ENCODE measurements at places on chromosomes 11 and 22. TPM values are rescaled to one million over a fixed set of nuclear protein-coding genes. Genes with fewer than 3 reads are reported as not detected.

GRCh38 chr11:88337181-88337986 is at the start of gene CTSC:
TSS of gene CTSC (minus strand) at chr11:88337736. CDS start at chr11:88337672, 64 bp downstream.
- DNase-seq = peak; percentile 73

The KCNC1 gene
- polyA plus RNA-seq = 0.01 TPM

The PAMR1 gene
- not detected for polyA plus RNA-seq

DNA sequence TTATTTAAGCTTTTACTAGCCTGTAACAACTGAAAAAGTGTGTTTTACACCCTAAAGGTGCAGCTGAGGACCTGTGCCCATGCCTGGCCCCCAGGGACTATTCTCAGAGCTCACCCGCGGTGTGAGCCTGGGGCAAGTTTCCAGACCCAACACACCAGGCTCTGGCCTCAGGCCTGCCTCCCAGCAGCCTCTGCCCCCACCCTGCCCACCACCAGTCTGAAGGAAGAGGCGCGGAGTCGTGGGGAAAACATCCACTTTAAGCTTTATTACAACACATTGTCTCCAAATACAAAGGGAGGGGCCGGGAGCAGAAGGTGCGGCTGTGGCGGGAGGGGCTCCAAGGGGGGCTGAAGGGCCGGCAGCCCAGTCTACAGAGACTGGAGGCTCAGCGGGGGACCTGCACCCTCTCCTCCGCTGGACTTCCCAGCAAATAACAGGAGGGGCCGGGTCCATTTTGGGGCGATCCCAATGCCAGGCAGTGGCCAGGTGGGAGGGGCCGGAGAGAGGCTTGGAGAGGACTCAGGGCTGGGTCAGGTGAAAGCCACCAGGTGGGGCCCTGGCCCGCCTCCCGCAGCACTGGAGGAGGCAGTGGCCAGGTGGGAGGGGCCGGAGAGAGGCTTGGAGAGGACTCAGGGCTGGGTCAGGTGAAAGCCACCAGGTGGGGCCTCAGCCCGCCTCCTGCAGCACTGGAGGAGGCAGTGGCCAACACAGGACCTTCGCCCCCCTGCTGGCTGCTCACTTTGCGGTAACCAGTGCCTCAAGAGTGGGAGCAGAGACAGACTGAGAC is 18.1 kb downstream of the DUSP8 start:
- no peak for DNase-seq

GRCh38 chr22:34105461-34106062 is 185.3 kb upstream of the LARGE1 start:
- peak; percentile 31 for DNase-seq

DNA sequence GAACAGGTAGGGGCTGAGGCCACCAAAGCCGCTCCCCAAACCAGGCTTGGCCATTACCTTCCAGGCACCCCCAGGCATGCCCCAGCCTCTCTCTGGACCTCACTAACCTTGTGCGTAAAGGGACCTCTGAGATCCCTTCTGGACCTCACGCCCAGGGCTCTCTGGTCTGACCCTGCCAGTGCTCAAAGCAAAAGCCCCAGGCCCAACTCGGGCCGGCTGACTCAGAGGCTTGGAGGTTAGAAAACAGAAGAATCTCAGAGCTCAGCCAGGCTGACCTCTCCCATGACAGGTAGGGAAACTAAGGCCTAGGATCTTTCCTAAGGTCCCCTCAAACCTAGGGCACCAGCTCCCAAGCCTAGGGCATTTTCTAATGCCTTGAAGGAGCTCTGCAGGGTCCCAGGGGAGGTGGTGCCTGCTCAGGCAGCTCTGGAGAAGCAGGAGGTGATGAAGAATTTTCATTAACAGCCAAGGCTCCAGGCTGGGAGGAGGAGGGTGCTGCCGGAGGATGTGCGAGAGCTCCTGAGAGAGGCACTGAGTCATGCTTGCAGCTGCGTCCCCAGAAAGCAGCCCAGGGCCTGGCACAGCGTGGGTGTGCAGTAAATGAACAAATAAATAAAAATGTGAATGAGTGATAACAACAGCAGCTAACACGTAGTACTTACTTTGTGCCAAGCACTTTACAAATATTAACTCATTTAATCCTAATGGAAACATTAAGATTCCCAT is 25.6 kb downstream of the ARRB1 start:
- no peak for DNase-seq

The MUC5B gene
- polyA plus RNA-seq = 0.05 TPM

GRCh38 chr11:126722006-126722736 is 278.4 kb downstream of the KIRREL3 start:
- no peak for DNase-seq

The CBLIF gene
- not detected for polyA plus RNA-seq

GRCh38 chr22:36467042-36467810 is 14.2 kb downstream of the TXN2 start:
- DNase-seq = no peak

The TMPRSS4 gene
- polyA plus RNA-seq = 0.32 TPM

- DNase-seq = peak; percentile 36
Measured at GRCh38 chr11:120912504-120912903, 111.4 kb upstream of the TBCEL start.

The LRRC75B gene
- polyA plus RNA-seq = 48.8 TPM

DNA sequence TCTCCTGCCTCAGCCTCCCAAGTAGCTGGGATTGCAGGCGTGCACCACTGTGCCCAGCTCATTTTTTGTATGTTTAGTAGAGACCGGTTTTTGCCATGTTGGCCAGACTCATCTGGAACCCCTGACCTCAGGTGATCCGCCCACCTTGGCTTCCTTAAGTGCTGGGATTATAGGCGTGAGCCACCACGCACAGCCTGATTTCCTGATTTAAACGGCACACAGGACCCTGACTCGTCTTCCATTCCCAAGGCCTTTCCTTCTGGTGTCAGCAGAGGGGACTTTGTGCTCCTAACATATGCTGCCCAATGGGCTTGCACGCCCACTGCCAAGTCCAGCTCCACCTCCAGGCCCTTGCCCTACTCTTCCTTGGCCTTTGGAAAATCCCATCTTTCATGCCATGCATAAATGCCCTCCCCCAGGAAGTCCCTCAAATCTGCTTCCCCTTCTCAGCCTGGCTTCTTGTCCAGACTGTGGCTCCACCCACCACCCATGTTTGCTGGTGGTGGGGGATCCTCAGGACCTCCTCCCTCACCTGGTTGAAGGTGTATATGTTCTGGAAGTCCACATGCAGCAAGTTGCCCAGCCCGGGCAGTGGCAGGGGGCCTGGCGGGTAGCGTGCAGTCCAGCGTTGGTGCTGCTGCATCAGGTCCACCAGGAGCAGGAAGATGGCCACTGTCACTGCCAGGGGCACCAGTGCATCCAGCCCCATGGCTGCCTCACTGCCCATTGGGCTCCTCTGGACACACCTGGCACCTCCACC is 23.9 kb upstream of the CYP2D6 start:
- no peak for DNase-seq

GRCh38 chr11:88531831-88532230 is 194.3 kb upstream of the CTSC start:
- DNase-seq = no peak

- no peak for DNase-seq
Measured at GRCh38 chr11:86693518-86693917, 21.1 kb upstream of the ME3 start.

The MRGPRE gene
- not detected for polyA plus RNA-seq

The TNNT3 gene
- polyA plus RNA-seq = not detected

GRCh38 chr11:122241566-122241965 is 125.6 kb upstream of the BLID start:
- no peak for DNase-seq

DNA sequence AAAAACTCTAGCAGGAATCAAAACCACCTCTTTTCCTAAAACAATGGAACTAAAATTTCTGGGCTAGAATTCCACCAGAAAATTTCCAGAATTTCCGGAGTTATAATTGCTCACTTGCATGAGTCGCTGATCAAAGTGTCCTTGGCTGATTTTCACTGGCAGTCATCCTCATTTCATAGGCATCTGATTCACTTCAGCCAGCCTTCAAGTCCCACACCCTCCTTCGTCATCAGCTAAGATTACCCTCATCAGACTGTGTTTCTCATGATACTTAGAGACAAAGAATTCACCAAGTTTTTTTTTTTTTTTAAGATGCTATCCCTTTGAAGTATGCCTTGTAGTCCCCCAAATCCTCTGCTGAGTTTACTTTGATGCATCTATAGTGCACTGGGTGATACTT is 71.5 kb upstream of the RAB38 start:
- DNase-seq = no peak

DNA sequence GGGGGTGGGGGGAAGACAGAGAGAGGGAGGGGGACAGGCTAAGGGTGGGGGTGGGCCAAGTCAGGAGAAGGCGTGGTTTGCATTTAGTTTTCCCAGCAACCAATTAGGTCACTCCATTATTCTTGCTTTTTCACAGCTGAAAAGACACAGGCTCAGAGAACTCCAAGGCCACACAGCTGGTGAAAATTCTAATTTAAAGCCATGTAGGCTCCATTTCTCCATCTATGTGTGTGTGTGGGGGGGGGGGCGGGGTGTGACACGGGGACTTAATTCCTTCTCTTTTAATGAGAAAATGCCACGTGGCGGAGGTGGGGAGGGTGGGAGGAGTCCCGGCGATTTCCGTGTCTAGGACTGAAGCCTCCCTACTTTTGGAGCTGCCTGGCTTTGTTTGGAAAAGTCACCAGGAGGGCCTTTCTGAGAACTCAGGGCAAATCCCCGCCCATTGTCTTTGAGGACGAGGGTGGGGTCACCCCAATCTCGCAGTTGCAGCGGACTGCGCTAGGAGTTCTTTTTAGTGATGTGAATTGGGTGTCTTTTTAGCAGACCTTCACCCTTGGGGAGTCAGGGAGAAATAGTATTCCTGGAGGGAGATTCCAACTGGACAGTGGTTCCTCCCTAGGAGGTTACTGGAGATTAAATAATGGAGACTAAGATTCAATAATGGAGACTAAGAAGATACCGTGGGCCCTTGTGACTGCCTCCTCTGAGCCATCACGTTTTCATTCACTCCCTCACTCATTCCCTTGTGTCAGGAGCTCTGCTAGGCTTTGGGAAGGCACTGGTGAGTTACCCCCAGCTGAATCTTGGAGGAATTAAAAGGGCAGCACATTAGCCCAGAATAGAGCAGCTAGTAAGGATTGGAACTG is 36.4 kb upstream of the PTPRJ start:
- no peak for DNase-seq

DNA sequence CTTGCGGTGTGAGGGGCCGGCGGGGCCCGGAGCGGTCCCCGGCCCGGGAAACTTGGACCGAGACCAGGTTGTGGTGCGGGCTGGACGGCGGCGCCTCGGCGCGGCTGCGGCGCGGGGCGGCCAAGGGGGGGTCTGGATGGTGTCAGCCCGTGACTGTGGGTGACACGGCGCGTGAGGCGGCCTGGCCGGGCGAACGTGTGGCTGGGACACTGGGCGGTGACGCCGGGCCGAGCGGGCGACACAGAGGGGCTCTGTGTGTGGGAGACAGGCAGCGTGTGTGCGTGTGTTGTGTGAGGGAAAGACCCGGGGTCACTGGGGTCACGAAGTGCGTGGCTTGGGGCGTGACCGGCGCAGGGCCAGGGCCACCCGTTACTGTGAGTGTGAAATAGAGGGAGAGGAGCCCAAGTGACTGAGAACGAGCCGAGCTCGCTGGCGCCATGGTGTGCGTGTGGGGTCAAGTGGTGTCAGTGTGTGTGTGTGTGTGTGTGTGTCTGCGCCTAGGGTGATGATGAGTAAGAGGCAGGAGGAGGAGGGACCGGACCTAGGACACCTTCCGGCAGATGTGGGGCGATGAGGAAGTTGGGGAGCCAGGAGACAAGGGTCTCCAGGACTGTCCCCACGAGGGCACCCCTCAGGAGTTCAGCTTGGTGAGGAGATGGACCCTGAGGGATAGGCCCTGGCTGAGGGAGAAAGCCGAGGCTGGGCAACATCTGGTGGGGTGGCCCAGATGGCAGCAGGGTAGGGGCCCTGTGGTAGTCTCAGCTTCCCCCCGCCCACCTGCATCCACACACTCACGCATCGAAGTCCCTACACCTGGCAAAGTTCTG is 817 bp downstream of the RELT start:
- peak; percentile 54 for DNase-seq

DNA sequence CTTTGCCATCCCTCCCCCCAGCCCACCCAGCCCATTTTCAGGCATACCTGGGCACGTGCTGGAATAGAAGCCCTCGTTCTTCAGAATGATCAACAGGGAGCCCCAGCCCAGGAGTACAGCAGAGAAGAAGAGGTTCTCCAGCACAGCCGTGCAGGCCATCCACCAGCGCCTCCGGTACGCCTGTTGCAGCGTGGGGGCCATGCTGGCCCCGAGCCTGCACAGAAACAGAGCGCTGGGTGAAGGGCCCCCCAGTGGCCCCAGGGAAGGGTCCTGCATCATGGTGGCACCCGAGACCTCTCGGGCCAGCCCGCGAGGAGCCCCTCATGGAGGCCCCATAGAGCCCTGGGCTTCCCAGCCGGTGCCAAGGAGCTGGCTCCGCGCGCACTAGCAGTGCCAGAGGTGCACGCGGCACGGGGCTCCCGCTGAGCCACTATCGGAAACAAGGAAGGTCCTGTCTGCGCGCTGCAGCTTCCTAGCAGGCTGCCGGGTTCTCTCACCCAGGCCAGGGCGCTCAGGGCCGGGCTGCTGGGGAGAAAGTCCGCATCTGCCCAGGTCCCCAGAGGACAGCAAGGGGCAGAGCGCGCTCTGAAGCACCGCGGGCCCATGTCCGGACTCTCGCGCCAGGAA is 1.5 kb downstream of the SLC43A1 start:
- no peak for DNase-seq

- peak; percentile 62 for DNase-seq
Measured at GRCh38 chr22:49979587-49980264, 19.2 kb downstream of the PIM3 start.

DNA sequence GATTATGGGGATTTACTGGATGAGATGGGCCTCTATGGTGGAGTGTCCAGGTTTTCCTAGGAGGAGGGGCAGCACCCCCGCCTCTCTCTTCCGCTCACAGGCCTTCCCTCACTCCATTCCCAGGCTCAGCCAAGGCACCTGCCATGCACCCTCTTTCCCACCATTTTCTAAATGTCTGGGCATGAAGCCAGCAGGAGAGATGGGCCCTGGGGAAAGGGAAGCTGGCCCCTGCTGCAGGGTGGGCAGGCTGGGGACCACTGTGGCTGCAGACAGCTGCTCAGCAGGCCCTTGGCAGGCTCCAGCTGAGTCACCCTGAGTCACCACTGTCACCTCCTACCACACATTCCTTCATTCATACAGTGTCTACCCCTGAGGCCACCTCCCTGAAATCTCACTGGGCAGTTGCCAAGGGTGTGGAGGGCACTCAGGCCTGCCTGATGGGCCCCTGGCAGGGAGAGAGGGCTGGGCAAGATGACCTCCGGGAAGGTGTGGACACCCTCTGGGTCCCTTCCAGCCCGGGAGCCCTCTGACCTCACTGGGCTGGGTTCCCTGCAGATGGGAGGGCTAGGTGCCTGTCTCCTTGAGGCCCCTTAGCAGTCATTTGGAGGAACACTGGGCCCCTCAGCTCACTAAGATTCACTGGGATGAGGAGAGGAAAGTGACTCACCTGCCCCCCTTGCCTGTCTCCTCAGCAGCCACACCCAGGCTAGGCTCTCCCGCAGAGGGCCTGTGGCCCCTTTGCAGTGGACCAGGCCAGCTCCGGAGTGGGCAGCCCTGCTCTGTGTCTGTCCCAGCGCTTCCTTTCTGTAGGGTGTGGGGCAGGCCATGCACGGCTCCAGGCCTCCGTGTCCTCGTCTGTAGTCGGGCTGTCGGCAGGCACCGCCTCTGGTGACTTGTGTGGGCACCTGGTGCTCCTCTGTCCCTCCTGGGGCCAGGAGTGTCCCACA is 7.8 kb downstream of the MYEOV start:
- peak; percentile 60 for DNase-seq

The AIP gene
- polyA plus RNA-seq = 110 TPM

Data from HepG2 (cell line).